ENCODE measurements at places on chromosomes 13 and 19.
A peak's percentile ranks its signal among the peaks of the same experiment; 100 is the strongest.

GRCh38 chr19:7311911-7312310 lies 17.7 kb upstream of the INSR start:
- no peak for DNase-seq

DNA sequence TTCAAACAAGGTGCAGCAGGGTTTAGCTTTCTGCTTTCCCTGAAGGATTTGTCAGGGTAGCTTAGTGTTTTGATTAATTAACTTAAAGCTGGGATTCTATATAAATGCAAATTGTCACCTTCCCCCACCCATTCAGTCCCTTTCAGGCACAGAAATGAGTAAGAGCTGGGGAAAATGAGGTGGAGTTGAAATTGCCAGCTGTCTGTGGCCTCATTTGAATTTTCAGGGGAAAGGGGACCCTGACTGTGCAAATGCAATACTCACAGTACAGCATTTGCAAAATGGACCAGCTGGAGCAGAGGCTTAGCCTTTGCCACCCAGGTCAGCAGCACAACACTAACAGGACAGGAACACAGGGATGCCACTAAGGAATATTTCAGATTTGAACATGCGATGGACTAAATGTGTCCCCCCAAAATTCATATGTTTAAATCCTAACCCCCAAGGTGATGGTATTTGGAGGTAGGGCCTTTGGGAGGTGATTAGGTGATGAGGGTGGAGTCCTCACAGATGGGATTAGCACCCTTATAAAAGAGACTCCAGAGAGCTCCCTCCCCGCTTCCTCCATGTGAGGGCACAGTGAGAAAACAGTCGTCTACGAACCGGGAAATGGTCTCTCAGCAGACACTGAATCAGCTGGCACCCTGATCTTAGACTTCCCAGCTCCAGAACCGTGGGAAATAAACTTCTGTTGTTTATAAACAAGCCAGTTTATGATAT lies 59.5 kb upstream of the CYSLTR2 start:
- no peak for DNase-seq

GRCh38 chr19:44943801-44944249 lies 1.8 kb downstream of the APOC4 start:
- no peak for DNase-seq

DNA sequence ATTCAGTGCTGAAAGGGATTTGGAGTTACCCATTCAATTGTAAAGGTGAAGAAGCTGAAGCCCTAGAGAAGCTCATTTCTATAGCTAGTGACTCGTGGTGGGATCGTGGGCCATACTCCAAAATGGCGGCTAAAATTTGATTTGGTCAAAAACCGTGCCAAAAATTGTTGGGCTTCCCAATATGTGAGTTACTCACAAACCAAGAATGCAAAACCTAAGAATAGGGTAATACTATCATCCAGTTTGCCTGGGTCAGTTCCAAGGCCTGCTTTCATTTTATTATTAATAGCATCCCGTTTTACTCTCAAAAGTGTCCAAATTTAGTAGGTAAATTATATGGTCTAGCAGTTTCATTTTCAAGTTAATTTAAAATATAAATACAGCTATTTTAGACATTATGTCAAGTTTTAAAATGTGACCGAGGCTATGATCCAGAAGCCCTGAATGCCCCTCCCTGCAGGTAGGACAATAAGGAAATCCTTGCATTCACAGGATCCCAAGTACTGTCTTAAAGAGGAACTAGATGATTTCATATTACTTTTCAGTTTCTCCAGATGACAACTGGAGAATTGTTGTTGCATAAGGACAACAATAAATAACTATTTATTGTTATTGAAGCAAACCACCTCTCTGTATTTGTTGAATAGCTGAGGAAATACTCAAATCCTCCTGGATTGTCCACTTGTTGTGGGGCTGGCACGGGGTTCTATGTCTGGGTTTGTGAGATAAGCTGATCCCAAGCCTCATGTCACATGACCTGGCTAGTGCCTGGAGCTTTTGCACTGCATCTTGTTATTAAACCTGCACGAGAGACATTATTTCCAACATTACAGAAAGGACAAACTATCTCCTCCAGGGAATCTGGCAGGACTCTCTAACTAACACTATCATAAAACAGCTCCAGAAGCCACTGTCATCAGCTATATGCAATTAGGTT lies 11.6 kb upstream of the RAP2A start:
- no peak for DNase-seq

GRCh38 chr19:29535214-29535831 lies 9.5 kb downstream of the VSTM2B start:
- no peak for DNase-seq

GRCh38 chr13:74132776-74133656 lies 1.2 kb downstream of the KLF12 start:
- no peak for DNase-seq

DNA sequence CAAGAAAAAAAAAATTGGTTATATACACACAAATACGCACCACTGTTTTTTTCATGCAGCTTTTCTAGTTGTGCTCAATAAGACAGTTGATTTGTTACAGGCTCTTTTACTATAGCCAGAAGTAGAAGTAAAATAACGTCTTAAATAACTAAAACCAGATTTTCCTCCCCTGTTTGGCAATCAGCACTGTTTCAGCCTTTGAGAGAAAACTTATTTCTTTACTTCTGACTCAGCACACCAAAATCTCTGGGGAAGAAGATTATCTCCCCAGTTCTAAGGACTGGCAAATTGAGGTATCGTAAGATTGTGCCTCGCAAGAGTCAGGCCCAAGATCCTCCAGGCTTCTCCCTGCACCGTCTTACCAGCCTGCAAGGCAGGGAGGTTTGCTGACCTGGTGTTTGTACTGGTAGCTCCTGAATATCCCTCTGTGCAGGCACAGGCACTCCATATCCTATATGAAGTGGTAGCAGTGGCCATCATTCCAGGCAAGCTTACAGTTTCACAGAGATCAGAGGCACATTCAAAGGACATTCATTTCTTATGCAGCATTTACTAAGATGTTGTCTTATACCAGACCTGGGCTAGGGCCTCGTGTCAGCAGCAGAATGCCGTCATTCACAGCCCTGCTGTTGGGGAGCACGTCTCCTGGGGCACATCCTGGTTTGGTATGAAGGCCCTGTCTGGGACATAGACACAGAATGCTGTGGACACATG lies 268.2 kb downstream of the ZNF536 start:
- peak; percentile 31 for DNase-seq

DNA sequence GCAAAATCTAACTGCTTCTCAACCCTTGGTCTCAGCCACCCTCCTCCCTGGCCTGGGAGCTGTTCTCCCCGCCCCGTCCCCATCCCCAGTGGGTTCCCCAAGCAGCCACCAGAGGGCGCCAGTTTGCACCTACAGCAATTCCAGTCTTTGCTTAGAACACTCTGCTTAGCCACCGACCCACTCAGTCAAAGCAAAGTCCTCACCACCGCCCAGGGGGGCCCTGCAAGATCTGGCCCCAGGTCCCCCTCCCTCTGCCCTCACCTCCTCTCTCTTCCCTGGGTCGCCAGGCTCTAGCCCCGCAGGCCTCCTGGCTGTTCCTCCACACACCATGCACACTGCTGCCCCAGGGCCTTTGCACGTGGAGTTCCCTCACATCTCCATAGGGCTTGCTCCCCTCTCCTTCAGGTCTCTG lies 12.4 kb downstream of the TMEM143 start:
- no peak for DNase-seq

- DNase-seq = no peak
Observed at GRCh38 chr13:41813426-41813825, 147.5 kb downstream of the VWA8 start.

DNA sequence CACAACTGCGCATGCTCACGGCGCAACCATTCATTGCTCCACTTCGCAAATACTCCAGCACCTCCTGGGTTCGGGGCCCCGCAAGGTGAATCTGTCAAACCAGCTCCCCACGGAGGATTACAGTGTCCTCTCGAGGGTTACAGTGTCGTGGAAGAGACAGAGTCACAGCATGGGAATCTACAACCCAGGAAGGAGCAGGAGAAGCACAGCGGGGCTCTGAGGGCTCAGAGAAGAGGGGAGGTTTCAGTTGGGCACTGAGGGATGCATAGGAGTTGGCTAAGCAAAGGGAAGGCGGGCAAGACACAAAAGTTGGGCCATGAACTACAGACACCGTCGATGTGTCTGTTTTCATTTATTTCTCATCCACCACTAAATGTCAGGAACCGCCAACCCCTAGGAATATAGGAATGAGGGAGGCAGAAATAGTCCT lies 1.0 kb upstream of the GTF2F1 start:
- no peak for DNase-seq

DNA sequence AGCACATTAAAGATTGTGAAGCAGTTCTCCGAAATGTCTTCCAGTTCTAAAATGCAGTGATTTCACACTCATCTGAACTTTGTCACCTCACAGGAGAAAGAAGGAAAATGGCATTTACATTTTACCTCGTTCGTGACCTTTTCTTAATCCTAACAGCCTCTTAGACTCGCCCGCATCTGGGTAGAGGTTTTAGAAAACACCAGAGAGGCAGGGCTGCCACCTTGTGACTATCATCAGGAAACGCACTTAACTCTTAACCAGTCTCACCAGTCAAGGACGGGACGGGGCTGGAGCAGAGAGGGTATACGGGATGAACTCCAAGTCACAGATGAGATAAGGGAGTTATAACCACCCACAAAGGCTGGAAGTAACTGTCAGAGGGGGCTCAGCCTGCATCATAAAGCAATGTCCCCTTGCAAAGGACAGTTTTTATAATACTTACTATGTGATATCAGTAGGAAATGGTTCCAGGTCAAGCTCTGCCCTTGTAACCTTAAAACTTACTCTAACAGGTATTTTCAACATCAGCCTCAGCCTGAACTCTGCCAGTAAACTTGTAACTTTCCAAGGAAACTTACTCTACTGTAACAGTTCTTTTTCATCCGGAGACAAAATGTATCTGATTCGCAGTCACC lies 8.6 kb upstream of the CEACAM6 start:
- no peak for DNase-seq

DNA sequence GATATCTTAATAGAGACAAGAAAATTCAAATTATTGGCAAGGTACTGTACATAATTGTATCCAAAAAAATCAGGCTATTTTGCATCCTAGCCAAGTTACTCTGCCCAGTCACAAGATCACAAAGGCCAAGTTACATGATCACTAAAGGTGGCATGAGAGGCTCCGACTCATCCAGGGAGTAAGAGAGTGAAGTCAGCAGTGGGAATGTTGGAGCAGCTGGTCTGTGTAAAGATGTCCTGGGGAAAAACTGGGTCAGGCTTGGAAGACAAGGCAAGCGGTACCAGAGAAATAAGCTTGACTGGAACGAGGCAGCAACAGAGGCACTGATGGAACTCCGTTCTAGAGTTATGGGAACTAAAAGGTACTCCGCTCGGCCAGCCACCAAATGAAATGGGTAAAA lies 50.2 kb upstream of the PSG2 start:
- DNase-seq = no peak

GRCh38 chr13:50236898-50237318 lies 221.7 kb downstream of the KCNRG start:
- DNase-seq = no peak

- no peak for DNase-seq
Observed at GRCh38 chr13:109655611-109656010, 130.8 kb downstream of the IRS2 start.

DNA sequence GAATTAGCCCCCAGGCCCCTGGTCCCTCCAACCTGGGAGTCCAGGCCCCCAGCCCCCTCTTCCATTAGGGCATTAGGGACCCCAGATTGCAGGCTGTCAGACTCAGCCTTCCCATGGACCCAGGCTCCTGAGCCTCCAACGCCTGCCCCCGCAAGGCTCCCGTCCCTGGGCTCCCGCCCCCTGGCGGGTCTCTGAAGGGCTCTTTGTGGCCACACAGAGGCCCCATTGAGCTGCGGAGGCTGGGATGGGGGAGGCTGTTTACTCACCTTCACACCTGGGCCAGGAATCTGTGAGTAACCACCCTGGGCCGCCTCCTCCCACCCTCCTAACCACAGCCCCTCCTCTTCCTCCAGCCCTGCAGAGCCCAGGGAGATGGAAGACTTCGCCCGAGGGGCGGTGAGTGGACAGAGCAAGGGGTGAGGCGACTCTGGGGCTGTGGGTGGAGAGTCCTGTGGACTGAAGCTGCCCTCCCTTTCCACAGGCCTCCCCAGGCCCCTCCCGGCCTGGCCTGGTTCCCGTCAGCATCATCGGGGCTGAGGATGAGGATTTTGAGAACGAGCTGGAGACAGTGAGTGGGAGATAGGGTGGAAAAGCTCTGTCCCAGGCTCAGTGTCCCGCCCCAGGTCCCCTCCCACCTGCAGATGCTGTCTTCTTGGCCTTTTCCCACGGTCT lies 4.9 kb downstream of the ARHGEF1 start:
- DNase-seq = no peak

- DNase-seq = no peak
Observed at GRCh38 chr19:15154002-15154612, 46.7 kb downstream of the NOTCH3 start.

All from vagina (tissue), 2 donors.